ENCODE measurements at places on chromosomes 2 and 18.

DNA sequence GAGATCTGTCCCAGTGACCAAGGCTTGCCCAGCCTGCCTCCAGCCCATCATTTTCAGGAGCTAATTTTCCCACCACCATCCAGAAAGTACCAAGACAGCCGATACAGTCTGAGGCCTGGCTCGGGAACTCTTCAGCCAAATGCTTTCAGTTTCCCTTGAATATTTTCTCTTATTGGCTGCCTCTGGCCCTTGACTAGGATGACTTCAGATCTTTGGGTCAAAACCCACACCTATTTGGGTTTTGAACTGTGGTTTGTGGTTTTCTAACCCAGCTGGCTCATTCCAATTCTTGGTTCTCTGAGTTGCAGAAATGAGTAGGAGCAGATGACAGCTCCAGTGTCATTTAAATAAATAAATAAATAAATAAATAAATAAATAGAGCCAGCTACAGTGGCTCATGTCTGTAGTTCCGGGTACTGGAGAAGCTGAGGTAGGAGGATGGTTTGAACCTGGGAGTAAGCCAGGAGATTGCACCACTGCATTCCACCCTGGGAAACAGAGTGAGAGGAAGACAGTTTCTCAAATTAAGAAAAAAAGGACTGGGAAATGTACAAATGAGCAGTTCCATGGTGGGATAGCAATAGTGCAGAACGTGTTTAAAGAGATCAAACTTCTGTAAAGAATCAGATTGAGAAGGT is 465.0 kb upstream of the SOX11 start:
- DNase-seq: no peak

DNA sequence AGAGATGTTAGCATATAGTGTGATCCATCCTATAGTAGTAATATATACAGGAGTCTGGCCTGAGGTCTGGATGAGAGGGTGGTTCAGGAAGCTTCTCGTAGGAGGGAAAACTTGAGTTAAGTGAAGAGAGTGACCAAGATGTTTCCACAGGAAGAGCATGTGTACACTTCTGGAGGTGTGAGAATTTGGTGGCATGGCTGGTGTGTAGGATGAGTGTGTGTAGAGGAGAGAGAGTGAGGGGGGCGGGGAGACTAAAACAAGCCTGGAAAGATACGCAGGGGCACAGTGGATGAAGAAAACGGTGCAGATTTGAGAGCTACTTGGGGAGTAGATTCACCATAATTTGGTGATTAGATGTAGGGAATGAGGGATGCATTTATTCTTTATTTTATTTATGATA is 43.5 kb upstream of the CTLA4 start:
- no peak for DNase-seq

DNA sequence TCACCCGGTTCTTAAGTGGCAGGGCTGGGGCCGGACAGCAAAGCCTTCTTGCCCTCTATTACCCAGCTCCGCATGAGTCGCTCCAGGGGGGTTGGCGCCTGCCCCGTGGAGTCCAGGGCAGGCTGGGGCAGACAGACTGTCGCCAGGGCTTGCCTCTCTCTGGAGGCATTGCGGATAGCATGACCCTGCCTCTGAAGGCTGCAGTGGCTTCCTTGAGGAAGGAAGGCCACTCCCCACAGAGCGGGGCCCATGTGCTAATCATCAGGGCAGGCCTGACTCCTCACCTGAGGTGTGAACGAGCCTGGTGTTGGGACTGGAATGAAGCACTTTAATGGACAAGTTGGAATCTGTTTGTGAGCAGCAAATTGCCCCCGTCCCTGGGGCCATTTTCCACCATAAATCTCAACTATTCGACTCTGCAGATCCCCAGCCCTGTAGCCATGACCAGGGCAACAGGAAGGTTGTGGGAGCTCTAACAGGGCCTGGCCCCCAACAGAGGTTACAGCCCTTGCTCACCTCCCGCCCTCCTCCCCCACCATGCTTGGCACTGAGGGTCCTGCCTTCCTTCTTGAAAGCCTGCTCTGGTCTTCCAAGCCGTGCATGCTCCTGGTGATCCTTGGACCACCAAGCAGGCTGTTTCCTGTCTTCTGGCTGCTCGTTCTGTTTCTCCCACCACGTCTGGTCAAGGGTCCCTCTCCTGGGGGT is 144.9 kb upstream of the HAAO start:
- no peak for DNase-seq

DNA sequence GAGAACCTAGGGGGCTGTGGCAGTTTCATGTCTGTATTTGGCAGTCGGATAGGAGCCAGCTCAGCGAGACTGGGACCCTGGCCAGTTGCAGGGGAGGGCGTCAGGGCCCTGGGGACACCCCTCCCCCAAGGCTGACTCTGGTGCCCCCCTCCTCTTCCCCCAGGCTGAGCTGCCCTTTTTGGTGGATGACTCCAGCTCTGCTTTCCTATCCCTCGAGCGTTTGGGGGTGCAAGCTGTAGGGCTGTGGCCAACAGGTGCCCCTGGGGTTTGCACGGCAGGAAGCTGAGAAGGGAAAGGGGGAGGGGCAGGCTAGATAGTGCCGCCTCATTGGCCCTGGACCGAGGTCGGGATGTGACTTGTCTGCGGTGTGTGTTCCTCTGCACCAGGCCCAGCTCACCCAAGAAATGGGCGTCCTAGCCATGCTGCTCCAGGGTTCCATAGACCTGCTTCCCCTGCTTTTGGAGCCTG is 26.4 kb downstream of the SPEG start:
- DNase-seq: no peak
